Left lobe of liver (tissue), 2 donors: ENCODE measurements at places on chromosomes 5 and 9.

DNA sequence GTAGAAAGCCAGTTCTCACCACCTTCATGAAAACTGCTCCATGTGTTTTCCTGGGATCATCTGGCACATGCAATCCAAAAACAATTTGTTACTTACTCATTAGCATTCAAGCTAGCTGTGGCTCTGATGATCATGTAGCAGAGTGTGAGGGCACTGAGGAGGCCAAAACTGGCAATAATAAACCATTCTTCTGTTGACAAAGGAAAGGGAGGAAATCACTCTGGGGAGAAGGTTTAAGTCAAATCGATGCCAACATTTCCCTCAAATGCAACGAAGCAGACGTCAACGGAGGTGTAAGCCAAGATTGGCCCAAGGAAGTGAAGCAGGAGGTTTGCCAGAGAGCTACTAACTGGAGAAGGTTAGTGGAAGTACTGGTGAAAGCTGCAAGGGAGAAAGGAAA is 55.7 kb upstream of the TBC1D9B start:
- no peak for DNase-seq

- no peak for DNase-seq
Measured at GRCh38 chr5:128927644-128928043, 37.6 kb upstream of the SLC27A6 start.

DNA sequence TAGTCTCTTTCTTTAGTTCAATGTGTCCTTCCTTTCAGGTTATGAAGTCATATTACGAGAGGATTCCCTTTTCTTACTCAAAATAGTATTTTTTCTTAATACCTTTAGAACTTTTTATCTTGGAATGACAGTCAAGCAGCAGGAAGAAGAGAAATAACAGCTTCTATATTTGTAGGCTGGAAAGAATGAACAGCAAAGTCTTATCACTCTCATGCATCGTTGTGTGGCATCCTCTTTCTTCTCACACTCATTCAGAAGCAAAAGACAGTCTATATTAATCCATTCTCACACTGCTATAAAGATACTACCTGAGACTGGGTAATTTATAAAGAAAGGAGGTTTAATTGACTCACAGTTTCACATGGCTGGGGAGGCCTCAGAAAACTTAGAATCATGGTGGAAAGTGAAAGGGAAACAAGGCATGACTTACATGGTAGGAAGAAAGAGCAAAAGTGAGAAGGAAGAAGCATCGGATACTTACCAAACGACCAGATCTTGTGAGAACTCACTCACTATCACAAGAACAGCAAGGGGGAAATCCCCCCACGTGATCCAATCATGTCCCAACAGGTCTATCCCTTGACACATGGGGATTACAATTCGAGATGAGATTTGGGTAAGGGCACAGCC is 1646.1 kb upstream of the CDH6 start:
- no peak for DNase-seq

DNA sequence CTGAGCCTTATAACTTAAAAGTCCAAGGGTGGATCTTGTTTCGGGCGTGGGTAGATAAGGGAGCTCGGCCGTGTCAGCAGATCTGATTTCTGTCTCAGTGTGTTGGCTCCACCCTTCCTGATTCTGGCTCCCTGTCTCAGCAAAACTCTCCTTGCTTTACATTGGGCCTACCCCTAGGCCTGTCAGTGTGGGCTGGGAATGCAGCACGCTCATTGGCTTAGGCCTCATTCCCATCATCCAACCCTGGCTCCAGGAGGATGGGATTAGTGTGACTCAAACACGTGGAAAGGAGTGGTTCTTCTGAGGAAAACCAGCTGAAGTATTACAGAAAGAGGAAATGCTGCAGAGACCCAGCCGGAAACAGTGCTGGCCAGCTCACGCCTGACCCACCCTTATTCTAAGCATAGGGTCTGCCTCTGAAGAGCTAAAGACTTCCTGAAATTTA is 59.9 kb downstream of the ZFAND5 start:
- peak; percentile 56 for DNase-seq

- no peak for DNase-seq
Measured at GRCh38 chr5:59346982-59347381, 546.5 kb downstream of the PDE4D start.

- no peak for DNase-seq
Measured at GRCh38 chr5:39779831-39780230, 355.1 kb upstream of the DAB2 start.

DNA sequence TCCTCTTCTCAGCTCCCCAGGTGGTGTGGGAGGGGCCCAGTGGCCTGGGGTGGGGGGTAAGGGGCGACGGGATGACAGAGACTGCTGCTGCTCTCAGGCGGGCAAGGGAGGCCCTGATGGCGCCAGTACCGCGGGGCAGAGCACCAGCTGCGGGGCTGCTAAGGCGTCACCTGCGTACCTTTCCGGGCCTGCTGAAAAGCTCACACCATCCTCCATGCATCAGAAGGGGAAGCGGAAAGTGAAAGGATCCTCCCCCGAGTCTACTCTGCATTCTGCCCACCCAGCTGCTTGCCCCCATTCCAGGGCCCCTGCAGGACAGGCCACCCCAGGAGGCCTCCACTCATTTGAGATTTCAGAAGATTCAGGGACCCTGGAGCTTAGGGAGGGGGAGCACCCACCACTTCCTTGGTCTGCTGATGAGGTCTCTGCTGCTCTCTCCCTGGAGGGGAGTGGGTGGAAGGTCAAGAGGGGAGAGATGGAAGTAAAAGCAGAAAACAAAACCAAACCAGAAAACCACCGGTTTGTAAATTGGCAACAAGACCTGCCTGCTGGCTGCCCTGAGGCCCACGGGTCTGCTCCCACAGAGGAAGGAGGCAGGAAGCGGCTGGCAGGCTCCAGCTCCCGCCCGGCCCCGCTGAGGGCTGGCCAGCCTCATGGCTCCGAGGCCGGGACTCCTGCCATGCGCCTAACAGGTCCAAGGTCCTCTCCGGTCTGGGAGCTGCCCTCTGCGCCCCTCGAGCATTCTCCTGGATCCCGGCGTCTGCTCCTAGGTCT is 33.6 kb downstream of the PRRT1B start:
- DNase-seq = peak; percentile 87

DNA sequence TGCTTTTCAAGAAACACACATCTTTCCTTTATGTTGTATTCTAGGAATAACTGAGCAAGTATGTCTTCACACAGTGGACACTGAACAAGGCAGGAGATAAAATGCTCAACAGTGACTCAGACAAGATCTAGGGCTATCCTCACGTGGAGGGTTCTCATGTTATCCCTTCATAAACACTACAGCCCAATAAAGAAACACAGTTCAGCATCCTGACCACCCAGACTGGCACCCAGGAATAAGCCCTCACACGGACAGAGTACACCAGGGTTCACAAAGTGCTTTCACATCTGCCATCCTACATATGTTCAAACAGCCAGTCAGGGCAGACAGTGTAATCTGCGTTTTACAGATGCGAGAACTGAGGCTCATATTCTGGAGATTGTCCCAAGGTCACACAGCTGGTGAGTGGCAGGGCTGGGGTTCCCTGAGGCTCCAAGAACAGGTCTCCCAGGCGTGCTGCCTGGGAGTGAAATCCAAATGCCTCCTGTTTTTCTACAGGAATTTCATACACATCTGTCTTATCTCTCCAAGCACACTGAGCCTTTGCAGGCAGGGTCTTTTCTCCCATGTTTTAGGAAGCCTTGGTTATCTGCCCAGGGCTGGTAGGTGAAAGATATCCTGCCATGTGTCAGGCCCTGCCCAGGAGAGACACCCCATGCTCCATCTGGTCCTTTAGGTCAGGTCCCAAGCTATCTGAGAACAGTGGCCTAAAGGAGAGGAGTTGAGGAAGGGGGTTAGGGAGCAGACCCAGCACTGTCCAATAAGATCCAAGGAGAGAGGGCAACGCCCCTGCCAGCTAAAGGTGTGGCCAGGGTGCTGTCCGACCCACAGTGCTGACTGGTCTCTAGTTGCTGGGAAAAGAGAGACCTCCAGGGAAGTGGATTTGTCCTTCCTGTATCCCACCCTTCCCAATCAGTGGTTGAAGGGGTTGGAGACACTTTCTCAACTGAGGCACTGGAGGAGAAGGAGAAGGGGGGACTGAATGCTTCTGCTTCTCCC is 47.9 kb upstream of the XPA start:
- peak; percentile 18 for DNase-seq
